ENCODE measurements at places on chromosomes 5 and 9.

- DNase-seq = no peak
Measured at GRCh38 chr5:140111011-140111858, 2.7 kb upstream of the PURA start.

- DNase-seq = no peak
Measured at GRCh38 chr9:12980085-12980851, 205.4 kb downstream of the LURAP1L start.

DNA sequence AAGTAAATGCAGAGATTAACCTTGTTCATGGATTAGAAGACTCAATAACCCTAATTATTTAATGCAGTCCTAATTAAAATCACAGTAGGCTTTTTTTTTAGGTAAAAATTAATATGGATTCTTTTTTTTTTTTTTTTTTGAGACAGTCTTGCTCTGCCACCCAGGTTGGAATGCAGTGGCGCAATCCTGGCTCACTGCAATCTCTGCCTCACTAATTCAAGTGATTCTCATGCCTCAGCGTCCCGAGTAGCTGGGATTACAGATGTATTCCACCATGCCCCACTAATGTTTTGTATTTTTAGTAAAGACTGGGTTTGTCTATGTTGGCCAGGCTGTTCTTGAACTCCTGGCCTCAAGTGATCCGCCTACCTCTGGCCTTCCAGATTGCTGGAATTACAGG lies 40.6 kb downstream of the DENND4C start:
- DNase-seq = no peak

DNA sequence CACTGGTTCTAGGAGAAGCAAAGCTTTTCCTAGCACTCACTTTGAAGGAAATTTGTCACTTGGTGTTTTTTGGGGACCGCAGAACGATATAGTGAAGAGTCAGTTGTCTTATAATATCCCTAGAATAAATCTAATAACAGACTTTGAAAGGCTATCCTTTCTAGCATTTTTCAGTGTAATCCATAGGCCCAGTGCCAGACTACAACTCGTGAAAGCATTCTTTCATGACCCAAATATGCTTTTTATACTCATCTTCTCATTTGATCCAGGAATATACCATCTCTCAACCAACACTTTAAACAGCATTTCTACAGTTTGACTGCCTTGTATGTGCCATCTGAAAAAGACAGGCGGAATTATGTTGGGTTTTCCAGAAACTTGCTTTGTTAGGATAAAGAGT lies 104.0 kb downstream of the ERCC6L2 start:
- DNase-seq = no peak

- no peak for DNase-seq
Measured at GRCh38 chr5:6048746-6049145, 329.6 kb downstream of the MED10 start.

DNA sequence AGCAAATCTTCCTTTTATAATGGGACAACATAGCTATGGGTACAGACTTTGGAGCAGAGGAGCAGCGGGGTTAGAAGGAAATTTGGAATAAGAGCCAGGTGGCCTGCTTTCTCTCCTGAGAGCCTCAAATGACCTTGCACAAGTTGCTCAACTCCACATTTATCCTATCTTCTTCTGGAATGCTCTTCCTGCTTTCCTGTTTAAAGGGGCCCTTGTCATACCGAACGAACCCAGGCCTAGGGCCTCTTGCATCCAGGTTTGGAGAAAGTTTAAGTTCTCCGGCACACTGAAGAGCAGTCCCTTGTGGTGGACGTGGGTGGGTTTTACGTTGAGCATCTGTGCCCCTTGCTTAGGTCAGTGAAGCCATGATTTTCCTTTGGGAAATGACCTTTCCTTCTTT lies 197.9 kb upstream of the NR3C1 start:
- no peak for DNase-seq

- no peak for DNase-seq
Measured at GRCh38 chr5:39469176-39469575, 44.4 kb upstream of the DAB2 start.

- DNase-seq = no peak
Measured at GRCh38 chr5:167440846-167441245, 850.6 kb upstream of the WWC1 start.

DNA sequence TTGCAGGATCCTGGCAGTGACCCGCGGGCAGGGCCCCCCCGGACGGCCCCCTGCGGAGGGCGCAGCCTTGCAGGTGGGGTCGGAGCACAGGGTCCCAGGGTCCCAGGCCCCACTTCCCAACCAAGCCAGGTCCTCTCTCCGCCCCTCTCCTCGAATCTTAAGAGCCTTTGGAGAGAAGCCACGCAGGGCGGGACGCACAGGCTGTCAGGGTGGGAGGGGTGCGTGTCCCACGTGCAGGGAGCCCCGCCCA lies 18.4 kb upstream of the EGFL7 start:
- DNase-seq = peak; percentile 66

- no peak for DNase-seq
Measured at GRCh38 chr9:97528529-97529230, 27.2 kb downstream of the TMOD1 start.

DNA sequence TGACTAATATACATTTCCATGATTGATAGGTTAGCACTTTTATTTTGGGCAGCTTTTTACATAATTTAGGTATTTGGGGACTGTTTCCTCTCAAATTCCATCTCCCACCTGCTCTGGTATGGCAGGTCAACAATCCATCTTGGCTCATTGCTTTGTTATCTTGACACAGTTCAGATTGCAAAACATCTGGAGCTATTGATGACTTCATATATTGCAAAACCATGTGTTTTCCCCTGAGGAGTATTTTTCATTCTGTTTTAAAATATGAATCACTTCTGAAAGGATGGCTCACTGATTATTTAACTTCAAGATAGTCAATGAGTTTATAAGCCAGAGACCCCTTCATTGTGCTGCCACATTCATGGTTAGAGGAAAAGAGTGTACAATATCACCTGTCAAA lies 1206.0 kb upstream of the C9orf72 start:
- DNase-seq = no peak

DNA sequence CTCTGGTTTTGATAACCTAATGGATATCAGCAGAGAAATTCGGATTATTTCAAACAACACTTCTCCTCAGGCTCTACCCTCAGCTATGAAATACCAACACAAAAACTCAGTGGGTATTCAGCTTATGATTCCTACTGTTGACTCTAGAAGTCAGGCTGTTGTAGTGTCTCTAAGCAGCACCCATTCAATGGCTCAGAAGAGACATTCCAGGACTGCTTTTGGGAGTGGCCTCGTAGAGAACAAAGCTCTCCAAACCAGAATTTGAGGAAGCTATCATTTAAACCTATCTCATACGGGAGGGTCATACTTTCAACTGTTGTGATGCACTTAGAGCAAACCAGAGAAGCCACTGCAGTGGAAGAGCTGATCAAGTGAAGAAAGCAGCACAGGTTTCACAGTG lies 34.1 kb downstream of the ETF1 start:
- no peak for DNase-seq

DNA sequence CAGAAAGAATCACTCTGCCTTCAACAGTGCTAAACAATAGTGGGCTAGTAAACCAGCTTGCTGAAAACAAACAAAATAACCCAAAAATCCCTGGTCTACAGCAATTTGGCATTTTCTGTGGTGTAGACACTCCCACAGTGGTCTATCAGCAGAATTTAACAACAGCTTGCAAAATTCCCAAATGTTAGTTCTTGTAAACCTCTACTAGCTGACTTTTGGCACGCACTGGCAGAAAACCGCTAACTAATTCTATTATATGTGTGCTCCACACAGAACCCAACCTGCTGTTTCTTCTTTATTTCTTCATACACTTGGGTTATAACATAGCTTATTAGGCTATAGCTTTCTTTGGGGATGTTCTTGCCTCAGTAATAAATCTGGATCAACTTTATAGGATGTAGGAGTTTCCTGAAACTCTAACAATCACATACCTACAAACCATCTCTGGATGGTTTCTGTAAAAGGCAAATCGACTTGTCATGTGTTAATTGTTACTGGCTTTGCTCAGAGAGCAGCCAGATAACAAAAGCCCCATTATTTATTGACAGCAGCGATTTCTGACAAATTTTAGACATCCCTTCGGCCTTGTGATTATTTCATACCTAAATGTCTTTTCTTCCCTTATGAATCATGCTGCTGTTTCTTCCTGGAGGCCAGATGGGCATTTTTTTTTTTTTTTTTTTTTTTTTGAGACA lies 82.7 kb upstream of the NAA35 start:
- DNase-seq = no peak

GRCh38 chr5:99721506-99721905 lies 792.7 kb upstream of the CHD1 start:
- DNase-seq = no peak

DNA sequence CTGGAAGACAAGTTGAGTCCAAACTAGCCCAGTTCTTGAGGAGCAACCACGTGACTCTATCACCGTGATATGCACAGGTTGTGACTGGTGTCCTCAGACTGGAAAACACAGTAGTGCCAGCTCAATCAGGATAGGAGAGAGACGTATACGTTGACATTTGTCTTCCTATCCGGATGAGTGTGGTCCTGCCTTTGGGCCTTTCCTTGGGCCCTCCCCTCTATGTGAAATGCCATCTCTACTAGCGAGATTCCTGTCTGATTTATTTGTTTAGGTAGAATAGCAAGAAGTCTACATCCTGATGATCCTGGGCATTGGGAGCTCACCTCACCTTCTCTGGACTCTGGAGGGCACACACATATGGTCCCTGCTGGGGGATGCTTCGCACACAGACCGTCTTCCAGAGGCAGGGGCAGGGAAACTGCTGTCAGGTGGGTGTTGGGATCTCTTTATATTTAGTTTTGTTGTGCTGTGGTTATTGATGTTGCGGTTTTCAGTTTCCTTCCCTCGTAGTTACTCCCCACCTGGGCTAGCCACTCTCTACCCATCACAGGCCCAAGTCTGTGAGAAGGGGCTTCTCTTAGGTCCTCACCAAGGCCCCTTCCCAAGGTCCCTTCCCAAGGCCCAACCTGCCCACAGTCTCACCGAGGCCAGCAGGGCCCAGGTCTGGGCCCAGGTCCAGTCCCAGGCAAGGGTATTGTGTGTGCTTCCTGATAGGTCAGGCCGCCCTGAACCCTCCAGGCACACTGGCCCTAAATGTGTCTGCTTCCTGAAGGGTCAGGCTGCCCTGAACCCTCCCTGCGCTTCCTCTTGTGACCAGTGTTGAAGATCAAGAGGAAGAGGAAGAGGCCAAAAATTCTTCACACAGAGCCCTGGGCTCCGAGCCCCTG lies 19.0 kb upstream of the SPINK4 start:
- DNase-seq = no peak

DNA sequence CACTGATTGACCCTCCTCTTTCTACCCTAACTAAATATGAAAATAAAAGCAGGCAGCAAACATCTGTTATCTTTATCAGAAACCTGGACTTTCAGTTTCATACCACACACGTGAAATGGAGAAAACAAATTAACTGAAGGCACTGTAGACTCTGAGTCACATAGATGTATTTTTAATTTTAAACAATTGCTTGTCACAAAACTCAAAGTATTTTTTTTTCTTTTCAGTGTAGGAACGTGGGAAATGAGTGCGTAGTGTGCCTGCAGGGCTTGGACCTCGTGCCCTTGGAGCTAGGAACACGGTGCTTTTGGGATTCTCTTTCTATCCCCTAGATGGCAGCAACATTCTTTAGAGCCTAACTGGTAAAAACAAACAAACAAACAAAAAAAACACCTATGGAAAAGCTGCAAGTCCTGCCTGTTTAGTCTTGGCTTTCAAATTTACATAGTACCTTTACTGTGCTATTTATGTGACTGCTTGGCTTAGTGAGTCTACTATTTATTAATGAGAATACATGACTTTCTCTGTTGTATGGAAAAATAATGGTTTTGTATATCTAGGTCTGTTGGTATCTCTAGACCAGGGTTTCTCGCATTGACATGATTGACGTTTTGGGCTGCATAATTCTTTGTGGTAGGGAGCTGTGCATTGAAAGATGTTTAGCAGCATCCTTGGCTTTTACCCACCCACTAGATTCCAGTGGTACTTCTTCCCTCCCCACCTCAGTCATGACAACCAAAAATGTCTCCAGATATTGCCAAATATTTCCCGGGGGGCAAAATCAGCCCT lies 16.8 kb upstream of the ACTBL2 start:
- no peak for DNase-seq

Measured in NCI-H2029 (cell line).